ENCODE measurements at places on chromosomes 12 and 14.

GRCh38 chr14:101839236-101839635 is 77.7 kb downstream of the PPP2R5C start:
- DNase-seq, result peak; percentile 74

DNA sequence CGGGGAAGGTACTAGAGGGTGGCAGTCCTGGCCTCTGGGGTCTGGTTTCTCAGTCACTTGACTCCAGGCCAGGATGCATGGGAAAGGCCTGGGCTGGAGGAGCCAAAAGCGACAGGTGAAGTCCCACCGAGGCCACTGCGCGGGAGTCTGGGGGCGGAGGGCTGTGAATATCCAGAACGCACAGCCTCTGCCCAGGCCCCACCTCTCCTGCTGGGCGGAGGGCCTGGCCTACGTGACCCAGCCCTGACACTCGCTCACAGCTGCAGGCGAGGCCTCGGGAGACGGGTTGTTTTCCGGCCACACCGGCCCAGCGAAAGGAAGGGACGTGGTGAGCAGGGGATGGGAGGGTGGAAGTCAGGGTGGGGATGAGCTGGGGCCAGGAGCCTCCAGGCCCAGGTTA is 91.2 kb downstream of the RFLNA start:
- DNase-seq, result no peak

GRCh38 chr14:40115583-40115982 is 683.4 kb upstream of the FBXO33 start:
- DNase-seq, result no peak

DNA sequence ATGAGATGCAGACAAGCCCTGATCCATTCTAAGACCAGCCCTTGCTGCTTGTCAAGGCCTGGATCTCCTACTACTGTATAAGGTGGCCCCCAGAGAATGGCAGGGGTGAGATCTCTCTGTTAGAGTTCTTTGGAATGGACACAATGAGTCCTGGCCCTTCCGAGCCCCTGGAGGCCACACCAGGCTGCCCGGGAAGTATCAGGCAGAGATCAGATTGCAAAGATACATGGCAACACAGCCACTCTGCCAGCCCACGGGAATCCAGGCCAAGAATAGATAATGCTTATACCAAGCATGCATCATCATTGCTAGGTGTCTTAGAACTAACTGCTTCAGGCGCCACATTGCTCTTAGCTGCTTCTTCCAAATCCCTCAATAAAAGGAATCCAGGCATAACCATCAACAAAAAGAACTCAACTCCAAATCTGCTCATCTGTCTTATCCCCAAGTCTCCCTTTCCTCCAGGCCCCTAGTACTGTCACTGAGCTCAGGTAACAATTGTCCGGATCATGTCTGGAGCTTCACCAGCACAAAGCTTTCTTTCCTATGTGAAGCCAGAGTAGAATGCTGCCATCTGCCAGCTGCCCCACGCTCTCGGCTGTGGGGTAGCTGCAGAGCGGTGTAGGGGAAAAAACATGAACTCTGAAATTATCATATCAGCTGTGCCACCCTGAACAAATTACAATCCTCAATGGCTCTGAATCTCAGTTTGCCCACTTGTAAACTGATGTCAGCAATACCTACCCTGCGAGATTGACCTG is 5.5 kb upstream of the VASH1 start:
- DNase-seq, result no peak

GRCh38 chr14:62373944-62374343 is 611.7 kb downstream of the SNAPC1 start:
- no peak for DNase-seq

DNA sequence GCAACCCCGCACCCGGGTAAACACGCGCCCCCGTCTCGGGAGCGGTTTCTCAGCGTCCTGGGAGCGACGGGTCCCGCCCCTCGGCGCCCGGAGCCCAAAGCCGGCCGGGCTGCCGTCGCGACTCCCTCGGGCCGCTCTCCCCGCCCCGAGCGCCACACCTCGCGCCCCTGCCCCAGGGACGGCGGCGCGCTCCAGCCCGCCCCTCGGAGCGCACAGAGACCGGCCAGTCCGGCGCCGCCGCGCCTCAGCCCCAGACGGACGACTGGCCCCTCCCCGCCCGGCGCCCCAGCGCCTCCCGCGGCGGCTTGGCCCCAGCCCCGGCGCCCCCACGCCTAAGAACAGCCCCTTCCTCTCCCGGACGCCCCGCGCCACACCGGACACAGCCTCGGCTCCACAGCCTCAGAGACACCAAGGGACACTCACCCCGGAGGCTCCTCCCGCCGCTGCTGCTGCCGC is 411 bp downstream of the BTBD7 start:
- peak; percentile 41 for DNase-seq

DNA sequence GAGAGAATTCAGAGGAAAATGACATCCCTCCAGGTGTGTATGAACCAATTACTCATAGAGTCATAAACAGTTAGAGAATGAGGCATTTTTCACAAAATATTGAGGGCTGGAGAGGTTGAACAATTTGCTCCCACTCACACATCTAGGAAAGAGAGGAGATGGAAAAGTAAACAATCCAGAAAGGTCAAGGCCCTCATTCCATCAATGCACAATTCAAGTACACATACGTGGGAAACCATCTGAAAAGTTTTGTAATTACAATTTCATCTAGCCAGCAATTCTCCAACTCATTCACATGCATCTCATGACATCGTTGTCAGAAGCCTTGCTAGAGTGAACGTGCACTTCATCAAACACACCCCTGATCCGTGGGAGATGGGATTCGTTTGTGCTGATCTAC is 15.7 kb upstream of the BCL2L14 start:
- DNase-seq, result no peak

DNA sequence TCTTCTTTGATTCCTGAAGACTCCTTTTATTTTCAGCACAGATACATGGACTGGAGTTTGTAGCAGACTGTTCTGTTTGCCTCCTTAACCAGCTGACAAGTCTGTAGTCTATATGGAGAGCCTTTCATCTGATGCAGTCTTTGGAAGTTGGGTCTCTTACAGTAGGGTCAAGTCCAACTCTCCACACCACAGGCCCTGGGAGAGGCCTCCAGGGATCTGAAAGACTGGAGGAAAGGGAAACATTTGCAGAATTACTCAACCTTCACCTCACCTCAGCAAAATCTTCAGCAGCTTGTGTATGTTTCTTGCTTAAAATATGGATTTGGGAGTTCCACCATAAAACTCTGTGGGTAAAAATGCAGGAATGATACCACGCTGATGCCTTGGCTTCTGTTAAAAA is 188.4 kb downstream of the MSRB3 start:
- DNase-seq, result no peak

DNA sequence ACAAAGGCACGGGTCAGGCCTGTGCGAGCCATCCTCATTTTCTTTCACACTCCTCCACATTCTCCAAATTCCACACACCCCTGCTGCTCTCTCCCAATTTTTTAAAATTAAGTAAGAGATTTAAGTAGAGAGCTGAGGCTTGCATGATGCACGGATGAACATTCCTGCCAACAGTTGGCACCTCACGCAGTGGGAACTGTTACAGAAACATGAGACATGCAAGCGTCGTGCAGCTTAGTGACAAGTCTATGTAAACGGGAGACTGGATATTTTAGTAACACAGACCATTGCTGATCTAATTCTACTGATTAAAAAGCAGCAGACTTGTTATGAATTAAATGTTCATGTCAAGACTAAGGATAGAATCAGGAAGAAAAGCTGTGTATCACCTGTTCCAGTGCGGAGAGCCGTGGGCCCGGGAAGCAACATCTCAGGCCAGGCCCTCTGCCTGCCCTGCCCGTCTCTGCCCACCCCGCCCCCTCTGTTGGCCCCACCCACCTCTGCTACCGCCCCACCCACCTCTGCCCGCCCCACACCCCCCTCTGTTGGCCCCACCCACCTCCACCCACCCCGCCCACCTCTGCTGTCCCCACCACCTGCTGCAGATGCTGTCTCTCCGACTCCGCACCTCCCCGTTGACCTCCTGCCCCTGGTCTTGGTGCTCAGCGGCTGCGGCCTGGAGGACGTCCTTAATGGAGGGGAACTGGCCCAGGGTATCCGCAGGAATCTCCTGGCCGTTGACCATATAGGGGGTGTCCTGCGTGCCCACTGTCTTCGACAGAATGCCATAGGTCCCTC is 21.2 kb downstream of the GOLGA3 start:
- DNase-seq, result no peak

GRCh38 chr12:118307069-118307954 is 65.4 kb downstream of the TAOK3 start:
- DNase-seq, result peak; percentile 79

- DNase-seq, result no peak
Measured at GRCh38 chr14:100399052-100399849, 76.1 kb downstream of the SLC25A47 start.

GRCh38 chr12:9367828-9368227 is 159.6 kb upstream of the PZP start:
- DNase-seq, result peak; percentile 32

DNA sequence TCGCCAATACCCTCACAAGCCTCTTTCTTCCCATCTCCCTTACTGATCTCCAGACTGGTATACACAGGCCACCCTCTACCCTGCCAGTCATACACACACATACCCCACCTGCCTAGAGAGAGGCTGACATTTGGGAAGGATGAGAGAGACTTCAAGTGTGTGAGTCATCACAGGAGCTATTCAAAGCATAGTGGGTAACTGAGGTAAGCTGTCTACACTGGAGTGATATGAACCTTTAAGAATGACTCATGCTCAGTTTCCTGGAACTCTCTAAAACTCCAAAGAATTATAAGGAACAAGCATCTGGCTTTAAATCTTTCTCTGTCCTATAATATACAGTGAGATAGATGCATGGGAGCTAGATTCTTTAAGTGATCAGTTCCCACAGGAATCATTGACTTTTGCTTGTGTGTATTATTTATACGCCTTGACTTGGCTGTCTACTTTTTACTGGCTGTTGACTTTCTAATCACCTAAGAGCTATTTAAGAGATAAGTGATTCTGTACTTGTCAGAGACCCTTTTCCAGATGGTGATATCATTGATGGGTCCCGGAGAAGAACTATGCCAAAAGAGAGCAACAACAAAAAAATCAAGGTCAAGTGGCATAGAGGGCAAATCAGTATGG is 5.8 kb downstream of the IGF1 start:
- peak; percentile 14 for DNase-seq

GRCh38 chr12:103308396-103308795 is 187.4 kb downstream of the C12orf42 start:
- no peak for DNase-seq

DNA sequence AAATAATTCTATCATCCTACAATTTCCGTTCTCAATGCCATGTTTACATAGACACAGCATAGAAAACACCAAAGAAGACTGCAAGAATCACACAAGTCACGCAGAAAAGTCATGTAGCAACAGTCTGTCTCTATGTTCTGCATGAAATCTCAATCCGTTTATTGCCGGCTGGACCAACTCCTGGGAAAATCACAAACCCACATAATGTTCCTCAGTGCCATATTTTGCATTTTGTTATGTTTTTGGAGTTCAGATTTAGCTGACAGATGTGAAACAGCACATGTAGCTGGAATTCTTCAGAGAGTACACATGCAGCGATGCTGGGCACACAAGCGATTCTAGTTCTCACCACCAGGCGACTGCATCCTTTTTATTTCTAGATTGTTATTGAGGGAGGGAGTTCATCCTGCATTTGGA is 193.1 kb downstream of the APAF1 start:
- no peak for DNase-seq

DNA sequence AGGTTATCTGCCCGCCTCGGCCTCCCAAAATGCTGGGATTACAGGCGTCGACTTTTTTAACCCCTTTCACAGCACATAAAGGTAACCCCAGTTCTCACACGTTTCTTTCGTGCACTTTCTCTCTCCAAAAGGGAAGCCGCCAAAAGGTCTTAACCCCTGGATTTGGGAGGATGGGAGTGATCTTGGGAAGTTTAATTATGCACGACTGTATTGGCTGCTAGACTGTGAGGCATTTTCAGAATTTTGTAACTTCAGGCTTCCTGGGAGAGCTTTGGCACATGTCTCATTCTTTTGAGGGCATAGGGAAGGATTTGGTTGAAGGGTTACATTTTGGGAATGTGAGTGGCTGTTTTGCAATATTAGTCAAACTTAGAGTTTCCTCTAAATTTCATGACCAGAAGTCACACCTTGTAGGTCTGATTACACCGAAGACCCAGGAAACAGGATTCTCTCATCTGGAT is 1.4 kb upstream of the SMARCC2 start:
- no peak for DNase-seq
